ENCODE measurements at places on chromosomes 5 and 9.

DNA sequence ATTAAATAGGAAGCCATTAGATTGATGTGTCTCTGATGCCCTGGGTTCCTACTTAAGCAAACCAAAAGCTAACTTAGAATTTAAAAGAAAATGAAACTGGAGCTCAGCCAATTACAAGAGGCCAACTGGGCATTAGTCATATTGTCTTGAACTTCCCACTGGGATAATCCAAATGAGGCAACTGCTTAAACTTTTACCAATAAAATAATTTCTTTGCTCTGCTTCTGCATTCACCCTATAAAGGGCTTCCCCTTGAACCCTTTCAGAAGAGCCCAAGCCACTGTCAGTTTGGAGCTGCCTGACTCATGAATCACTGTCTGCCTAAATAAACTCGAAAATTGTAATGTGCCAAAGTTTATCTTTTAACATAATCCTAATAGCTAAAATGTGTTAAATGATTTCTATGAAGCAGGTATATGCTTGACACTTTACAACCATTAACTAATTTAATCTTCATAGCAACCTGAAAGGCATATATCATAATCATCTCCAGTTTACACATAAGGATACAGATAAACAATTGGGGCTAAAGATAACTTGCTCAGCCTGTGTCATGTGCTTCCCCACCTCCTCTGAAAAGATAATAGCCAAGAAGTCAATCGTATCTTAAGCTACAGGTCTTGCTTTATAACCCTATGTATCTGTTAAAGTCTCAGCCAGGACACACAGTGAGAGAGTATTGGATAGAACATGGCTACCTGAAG is 11.5 kb downstream of the GPR150 start:
- DNase-seq = peak; percentile 52

DNA sequence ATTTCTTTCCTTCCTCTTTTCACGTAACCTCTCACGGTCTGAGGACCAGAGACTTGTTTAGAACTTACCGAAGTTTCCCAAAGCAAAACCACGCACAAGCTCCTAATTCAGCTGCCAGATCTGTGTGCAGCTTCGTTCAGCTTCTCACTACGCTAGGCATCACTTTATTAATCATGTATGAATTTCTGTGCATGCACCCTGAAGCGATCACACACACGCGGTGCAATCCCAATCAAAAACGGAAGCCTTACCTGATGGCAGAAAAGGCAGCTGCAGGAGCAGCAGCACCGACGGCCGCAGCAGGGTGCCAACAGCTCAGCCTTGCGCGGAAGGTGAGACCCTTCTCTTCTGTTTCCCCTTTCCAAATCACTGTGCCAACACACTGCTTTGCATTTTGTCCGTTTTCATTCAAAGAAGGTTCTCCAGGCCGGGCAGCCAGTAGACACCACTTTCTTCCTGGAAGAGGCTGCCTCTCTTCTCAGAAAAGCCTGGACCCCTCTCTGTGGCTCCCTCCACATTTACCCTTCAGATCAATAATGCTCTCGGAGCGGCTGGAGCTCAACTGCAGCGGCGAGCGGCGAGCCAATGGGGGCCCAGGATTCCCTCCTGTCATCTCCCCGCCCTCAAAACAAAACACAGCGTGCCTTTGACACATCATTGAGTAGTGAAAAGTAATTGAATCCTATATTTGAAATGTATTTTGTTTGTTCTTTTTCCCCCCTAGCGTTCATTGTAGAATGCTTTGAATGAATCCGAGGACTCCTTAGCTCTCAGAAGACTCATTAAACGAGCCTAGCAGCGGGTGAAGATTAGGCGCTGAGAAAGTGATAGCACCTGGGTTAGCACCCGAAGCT is at the start of gene CDH12:
Gene CDH12, minus strand, starts transcription at position 538 of the 854 bp plus-strand sequence.
- DNase-seq = no peak

DNA sequence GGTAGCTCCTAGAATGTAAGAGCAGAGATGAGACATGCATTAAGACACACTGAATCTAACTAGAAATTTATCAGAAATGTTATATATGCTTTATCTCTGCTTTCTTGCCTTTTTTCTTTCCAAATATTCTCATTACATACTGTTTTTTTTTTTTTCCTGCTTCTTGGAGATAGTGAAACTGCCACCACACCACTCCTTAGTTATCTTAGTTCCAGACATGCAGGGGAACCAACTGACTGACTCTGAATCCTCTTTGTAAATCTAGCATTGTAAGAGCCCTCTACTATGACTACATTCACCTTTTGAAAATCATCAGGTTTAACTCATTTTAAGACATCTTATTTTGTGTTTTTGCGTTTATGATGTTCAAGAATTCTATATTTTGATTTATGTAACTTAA is 181.3 kb upstream of the ST8SIA4 start:
- DNase-seq = no peak

GRCh38 chr9:106897236-106897635 is 34.3 kb downstream of the ZNF462 start:
- peak; percentile 51 for DNase-seq

DNA sequence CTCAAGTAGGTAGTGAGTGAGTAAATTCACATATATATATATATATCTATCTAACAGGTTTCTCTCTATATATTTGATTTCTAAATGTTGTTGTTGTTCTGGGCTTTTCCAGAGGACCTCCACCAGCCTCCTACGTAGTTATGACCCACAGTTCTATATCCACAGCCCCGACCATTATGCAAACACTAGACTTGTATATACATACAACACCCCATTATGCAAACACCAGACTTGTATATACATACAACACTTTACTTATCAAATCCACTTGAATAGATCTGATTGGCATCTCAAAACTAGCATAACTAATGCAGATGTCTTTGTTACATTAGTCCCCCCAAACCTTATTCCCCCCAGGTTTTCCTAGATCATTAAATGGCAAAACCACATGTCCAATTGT is 108.7 kb downstream of the JAKMIP2 start:
- no peak for DNase-seq

- DNase-seq = peak; percentile 84
These were observed 62.0 kb downstream of the ANKH start for GRCh38 chr5:14809369-14810155.

GRCh38 chr9:136103651-136104487 is 8.8 kb upstream of the NACC2 start:
- no peak for DNase-seq

DNA sequence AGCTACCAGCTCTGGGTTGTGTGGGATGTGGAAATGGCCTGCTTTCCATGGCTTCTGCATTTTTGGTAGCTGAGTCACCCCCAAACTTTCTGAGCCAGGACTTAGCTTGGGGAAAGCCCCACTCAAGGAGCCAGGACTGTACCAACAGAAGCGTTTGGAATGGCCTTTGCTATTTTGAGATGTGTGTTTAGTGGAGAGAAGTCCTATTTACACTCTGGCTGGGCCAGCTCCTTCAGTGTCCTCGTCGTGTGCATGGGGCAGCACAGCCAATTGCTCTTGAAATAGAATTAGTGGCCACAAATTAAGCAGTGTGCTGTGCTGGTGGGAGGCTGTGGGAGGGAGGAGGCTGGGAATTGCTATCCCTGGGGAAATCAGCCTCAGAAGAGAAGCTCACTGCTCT is 51.6 kb downstream of the ENTREP1 start:
- DNase-seq = peak; percentile 66

DNA sequence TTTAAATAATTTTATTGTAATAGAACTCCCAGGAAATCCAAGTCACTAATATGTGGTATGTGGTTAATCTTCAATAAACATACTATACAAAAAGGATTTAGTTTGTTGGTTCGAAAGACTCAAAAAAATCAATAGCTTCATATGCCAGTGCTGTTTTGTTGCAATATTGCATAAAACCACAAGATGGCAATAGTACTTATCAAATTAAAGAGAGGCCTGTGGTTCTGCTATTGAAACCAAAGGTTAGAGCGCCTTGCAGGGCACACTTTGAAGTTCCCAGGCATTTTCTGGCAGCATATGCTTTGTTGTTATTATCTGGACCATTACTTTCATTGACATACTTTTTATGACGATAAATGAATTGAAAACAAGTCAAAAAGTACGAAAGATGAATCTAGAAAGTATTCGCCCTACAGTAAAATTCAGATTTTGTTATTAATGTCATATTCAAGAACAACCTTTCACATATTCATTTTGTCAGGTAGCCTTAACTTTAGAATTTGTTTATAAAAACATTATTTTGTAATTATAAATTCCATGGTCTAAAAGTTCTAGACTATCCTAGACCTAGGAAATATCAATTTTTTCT is 316.3 kb downstream of the MCTP1 start:
- DNase-seq = peak; percentile 24

Data from GM04504 (cell line).